GM12892 (cell line): ENCODE measurements at places on chromosomes 6 and 20.

DNA sequence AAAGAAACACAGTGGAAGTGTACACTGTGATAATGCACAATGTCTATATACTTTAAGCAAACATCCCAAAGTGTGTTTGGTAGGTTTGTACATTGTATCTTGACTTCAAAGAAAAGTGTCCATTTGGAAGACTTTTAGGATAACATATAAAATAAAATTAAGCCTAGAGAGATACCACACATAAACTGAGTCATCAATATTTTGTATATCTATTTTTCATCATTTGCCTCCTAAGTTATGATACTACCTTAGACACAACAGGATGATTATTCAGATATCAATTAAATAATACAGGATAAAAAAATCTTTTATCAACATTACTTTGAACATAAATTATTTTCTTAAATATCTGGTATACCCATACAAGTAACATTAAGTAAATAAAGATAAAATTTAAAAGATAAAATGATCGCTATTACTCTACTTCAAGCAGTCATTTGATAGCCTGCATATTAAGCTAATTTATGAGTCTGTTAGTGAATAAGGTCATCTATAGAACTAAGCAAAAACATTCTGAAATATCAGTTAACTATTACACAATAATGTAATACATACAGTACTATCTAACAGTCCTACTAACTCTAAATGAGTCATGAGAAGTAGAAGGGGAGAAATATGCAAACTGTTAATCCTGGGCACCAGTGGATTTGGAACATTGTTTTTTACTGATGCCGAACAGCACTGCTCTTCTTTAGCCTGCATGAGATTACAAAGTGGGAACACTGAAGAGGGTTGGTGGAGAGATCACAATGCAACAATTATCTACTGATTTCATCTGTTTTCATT lies 158.4 kb upstream of the SIM1 start:
- DNase-seq, result no peak

- no peak for DNase-seq
Observed at GRCh38 chr6:127117979-127118297, 533 bp upstream of the RSPO3 start.

GRCh38 chr6:36334832-36335459 lies 1.7 kb downstream of the BNIP5 start:
- no peak for DNase-seq

- no peak for DNase-seq
Observed at GRCh38 chr6:124881898-124882578, 80.2 kb upstream of the RNF217 start.

- DNase-seq, result no peak
Observed at GRCh38 chr6:6600875-6601274, 12.4 kb downstream of the LY86 start.
